NCI-H1930 (cell line): ENCODE measurements at places on chromosomes 7 and 10.

- peak; percentile 54 for DNase-seq
Observed at GRCh38 chr7:157250605-157251228, 86.1 kb upstream of the DNAJB6 start.

- DNase-seq: no peak
Observed at GRCh38 chr7:141960687-141961422, 12.7 kb downstream of the TAS2R38 start.

DNA sequence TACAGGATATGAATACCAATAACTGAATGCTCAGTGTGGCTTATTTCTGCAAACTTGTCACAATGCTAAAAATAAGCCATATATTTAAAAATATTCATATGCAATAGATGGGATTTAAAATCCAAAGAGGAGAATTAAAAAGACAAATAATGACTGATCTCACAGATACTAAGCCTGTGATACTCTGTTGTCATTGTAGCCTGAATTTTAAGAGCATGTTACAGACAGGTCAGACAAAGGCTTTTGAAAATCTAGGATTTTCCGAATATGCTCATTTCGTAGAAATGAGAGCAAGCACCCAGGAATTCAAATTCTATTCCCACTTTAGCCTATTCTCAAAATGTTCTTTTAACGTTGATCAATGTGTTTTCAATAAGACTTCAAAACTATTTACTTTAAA is 269.7 kb downstream of the PCDH15 start:
- no peak for DNase-seq

DNA sequence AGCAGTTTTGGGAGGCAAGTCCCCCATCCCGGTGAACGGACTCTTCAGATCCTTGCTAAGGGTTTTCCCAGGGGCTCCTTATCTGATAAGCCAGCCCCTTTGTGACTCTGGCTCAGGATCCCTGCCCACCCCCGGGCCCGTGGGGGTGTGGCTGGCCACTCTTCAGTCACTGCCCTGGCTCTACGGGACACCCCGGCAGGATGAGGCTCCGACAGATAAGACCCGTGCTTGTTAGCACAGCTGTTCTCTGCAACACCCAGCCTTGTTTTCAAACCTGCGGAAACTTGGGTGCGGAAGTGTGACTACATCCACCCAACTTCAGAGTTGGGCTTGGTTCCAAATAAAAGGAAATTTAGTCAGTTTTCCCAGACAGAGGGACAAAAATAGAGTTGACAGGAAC is 66.7 kb upstream of the PODXL start:
- DNase-seq: no peak

GRCh38 chr10:132808383-132809231 is 22.7 kb upstream of the NKX6-2 start:
- no peak for DNase-seq

DNA sequence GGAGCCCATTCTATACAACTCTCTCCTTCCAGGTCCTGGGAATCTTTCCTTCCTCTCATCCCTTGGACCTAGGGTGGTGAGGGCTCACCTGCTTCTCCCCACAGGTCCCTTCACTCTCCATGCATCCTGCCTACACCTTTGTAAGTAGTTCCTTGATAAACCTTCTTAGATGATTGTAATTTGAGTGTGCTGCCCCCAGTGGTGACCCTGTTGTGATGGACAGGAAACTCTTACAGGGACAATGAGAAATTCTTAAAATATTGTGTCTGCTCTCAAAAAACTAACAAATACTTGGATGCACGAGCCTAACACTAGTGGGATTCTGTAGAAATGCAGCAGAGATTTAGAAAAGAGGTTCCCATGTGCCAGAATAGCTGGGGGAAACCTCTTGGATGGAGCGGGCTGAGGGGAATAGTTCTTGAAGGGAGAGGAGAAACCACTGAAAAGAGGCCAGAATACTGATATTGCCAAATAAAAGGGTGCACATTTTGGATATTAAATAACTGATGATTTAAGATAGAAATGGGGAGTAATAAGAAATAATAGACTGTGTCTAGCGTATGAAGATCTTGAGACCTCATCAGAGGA is 6.7 kb upstream of the PAXIP1 start:
- no peak for DNase-seq

DNA sequence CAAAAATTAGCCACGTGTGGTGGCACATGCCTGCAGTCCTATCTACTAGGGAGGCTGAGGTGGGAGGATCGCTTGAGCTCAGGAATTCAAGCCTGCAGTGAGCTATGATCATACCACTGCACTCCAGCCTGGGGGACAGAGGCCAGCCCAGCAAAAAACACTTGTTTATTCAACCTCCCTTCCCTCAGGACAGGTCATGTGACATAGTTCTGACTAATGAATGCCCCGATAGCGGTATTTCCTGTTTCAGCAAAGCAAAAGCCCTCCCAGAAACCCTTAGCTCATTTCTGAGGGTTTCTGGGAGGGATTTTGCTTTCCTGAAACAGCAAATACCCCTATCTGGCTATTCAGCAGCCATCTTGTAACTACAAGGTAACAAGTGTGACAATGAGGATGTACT is 157.1 kb downstream of the GATA3 start:
- no peak for DNase-seq

DNA sequence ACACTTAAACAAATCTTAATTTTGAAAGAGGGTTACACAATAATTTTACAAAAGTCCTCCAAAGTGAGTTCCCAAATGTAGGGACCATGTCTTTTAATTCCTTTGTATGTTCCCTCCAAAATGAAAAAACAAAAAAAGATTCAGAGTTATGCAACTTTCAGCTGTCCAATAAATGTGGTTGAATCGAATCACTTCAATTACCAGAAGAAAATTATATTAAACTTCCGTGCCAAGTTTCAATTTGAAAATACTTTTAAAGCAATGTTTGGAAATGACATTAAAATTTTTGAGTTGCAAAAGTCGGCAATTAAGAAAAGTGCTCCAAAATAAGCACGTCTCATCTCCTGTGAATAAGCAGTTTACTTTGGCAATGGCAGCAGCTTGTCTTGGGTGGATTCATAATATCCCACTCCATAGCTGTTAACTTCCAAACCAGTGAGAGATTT is 60.3 kb upstream of the C1GALT1 start:
- no peak for DNase-seq

GRCh38 chr10:119827430-119827829 is 45.2 kb downstream of the MCMBP start:
- no peak for DNase-seq

DNA sequence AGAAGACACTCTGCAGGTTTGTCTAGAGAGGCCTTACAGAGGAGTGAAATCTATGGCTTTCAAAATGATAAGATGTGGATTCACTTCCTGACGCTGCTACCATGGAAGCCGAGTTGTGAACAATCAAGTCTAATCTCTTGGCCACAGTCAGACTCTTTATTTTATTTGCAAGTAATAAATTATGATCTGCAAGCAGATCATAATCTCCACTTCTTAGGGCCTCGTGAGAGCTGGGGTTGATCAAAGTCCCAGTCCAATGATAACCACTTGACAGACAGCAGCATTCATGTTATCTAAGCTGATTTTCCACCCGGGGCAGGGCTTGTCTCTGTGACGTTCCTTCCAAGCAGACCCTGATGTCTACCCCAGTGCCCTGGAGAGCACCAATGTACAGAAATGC is 776.4 kb upstream of the AUTS2 start:
- no peak for DNase-seq

- DNase-seq: no peak
Observed at GRCh38 chr10:124576526-124577420, 115.2 kb downstream of the LHPP start.

DNA sequence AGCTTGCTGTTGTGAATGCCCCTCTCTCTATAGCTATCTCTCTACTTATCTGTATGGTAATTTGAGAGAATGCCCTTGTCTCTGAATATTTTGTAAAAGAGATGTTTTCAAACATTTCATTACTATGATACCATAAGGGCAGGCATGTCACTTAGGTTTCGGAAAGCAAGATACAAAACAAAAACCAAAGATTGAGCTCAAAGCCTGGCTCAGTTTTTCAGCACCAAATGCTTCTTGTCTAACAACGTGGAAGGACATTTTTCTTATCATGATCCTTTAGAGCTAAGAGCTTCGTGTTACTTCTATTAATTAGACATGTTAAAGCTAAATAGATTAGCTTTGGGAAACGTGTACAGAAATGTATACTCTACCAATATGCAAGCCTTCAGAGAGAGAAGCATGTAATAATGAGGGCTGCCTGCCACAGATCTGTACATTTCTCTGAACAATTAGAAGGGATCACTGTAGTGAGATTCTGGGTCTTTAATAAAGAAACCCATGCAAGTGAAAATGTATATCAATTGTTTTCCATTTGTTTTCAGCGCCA is 148.9 kb downstream of the ARID5B start:
- no peak for DNase-seq

DNA sequence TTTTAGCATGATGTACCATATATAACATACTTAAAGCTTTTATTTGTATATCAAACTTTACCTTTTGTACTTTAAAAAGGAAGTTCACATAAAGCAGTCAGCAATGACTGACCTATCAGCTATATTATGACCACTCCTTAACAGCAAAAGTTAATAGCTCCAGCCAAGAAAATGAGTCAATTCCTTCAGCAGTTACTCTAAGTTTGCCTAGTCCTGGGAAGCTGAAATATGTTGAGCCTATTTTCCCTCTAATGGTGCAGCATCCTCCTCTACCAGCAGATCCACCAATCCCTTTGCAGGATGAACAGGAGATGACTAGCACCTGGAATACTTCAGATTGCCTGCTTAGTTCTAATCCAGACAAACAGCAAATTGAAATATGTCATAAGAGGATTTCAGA is 64.2 kb downstream of the CUL2 start:
- no peak for DNase-seq

DNA sequence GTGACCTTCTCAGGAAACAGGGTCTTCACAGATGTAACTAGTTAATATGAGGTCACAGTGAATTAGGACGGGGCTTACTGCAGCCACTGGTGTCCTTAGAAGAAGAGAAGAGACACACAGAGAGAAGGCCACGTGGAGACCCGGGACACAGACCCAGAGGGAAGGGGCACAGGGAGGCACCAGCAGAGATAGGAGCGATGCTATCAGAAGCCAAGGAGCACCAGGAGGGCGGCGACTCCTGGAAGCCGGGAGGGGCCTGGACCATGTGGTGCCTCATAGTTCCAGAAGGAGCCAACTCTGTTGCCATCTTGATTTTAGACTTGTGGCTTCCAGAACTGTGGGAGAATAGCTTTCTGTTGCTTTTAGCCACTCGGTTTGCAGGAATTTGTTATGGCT is 505.9 kb downstream of the TCERG1L start:
- no peak for DNase-seq

- no peak for DNase-seq
Observed at GRCh38 chr10:80160361-80161320, 28.1 kb downstream of the PLAC9 start.

DNA sequence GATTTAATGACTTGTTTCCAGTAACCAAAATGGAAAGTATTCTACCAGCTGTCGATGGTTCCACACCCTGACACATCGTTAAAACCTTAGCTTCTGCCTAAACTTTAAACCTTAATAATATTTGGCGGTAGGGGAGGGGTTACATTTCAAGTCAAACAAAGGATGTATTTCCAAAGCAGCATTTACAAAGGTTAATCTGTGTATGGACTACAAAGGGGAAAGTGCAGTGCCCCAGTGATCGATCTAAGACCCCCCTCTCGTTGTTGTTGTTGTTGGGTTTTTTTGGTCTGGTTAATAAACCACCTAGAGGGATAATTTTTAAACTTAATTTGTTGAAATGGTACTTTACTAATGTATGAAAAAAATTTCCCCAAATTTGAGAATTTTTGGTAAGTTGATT is 1.1 kb upstream of the STEAP2 start:
- no peak for DNase-seq
